ENCODE measurements at places on chromosomes 7 and 10. TPM values are rescaled to one million over a fixed set of nuclear protein-coding genes. Genes with fewer than 3 reads are reported as not detected.

Gene MEOX2
- 5.2 TPM for total RNA-seq

Gene SMC3
- 20.9 TPM for total RNA-seq

Gene JCAD
- total RNA-seq, result 6.8 TPM

Gene WNT2
- total RNA-seq, result not detected

Gene ASB10
- 20.3 TPM for total RNA-seq

Gene LEP
- total RNA-seq, result not detected

Gene ANKIB1
- 12.6 TPM for total RNA-seq

Gene PRPS1L1
- not detected for total RNA-seq

Gene H2AZ2
- total RNA-seq, result 83.0 TPM

Gene UCN3
- not detected for total RNA-seq

Gene LRRC18
- total RNA-seq, result not detected

Gene UTF1
- total RNA-seq, result not detected

Gene MLXIPL
- total RNA-seq, result 7.6 TPM

Gene OR6B1
- total RNA-seq, result not detected

Gene MYL7
- not detected for total RNA-seq

Gene HSPA12A
- total RNA-seq, result 4.9 TPM

Gene SYT15B
- total RNA-seq, result 0.29 TPM

Gene SPDYE8
- not detected for total RNA-seq

Gene PON2
- total RNA-seq, result 32.7 TPM

Gene ALDH18A1
- total RNA-seq, result 5.0 TPM

Gene PON1
- total RNA-seq, result 0.31 TPM

Gene CNTNAP2
- not detected for total RNA-seq

Gene KNDC1
- not detected for total RNA-seq

Gene ADRA2A
- total RNA-seq, result 0.19 TPM

Gene GPR15LG
- total RNA-seq, result not detected

Gene IGFBP3
- 91.2 TPM for total RNA-seq

All from gastrocnemius medialis (tissue), 4 donors.